ENCODE measurements at places on chromosomes 2 and 18.

GRCh38 chr2:228590681-228591080 is 409.2 kb upstream of the SPHKAP start:
- DNase-seq = peak; percentile 82

DNA sequence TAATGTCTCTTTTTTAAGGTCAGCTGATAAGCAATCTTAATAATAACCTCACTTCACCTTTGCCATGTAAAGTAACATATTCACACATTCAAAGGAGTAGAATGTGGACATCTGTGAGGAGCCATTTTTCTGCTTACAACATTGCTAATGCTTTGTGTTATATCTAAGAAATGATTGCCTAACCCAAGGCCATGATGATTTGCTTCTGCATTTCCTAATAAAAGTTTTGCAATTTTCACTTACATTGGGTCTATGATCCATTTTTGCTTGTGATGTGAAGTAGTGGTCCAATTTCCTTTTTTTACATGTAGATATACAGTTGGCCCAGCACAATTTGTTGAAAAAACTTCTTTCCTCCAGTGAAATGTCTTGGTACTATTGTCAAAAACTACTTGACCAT is 22.0 kb downstream of the RELCH start:
- DNase-seq = no peak

DNA sequence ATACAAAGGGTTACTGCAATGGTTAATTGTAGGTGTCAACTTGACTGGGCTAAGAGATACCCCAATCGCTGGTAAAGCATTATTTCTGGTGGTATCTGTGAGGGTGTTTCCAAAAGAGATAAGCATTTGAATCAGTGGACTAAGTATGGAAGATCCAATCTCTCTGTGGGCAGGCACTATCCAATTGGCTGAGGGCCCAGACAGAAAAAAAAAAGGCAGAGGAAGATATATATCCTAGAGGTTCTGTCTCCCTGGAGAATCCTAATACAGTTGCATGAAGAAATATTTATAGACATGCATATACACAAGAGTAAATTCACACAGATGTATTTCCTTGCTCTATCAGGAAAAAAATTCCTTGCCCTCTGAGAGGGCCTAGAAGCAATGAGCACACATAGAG is 43.9 kb downstream of the TBC1D8 start:
- DNase-seq = no peak

- no peak for DNase-seq
Observed at GRCh38 chr18:32298171-32298667, 108.4 kb downstream of the MEP1B start.

DNA sequence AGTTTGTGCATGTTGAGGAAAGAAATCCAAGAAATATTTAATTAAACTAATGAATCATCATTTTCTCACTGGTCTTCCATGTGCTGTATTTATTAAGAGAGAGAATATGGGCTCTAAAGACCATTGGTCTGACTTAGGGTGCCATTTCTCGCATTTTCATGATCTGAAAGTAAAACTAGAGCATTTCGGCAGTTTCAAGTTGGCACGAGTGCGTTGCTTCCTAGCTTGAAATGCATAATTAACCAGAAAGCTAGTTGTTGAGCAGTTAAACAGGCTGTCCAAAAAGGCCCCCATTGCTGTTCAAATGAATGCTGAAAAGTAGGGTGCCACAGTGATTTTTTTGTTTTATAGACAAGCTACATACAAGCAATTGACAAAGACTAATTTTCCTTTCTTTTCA is 47.4 kb downstream of the SLC8A1 start:
- no peak for DNase-seq

DNA sequence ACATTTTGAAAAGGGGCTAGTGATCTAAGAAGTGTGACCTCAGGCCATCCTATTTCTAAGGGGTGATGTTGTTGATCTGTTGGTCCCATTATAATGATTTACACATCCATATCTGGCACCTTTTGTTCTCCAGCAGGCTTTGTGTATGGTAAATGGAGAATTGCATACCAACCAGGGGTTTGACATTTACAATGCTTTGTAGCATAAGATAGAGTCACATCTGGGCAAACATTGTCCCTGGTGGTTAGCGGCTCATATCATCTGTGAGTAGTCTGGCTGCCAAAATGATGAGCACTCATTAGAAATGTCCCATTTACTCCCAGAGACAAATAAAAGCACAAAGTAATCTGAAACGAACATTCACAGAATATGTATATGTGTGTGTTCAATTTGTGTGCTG is 1775.5 kb upstream of the CELF4 start:
- no peak for DNase-seq

- DNase-seq = no peak
Observed at GRCh38 chr2:104708967-104709366, 144.9 kb upstream of the POU3F3 start.

GRCh38 chr2:218482651-218483050 is 63.7 kb downstream of the VIL1 start:
- DNase-seq = peak; percentile 77

- DNase-seq = no peak
Observed at GRCh38 chr18:48462510-48462909, 53.3 kb upstream of the ZBTB7C start.

GRCh38 chr2:159090514-159091201 is 122.2 kb downstream of the TANC1 start:
- no peak for DNase-seq

GRCh38 chr2:141767051-141767450 is 363.8 kb downstream of the LRP1B start:
- no peak for DNase-seq

DNA sequence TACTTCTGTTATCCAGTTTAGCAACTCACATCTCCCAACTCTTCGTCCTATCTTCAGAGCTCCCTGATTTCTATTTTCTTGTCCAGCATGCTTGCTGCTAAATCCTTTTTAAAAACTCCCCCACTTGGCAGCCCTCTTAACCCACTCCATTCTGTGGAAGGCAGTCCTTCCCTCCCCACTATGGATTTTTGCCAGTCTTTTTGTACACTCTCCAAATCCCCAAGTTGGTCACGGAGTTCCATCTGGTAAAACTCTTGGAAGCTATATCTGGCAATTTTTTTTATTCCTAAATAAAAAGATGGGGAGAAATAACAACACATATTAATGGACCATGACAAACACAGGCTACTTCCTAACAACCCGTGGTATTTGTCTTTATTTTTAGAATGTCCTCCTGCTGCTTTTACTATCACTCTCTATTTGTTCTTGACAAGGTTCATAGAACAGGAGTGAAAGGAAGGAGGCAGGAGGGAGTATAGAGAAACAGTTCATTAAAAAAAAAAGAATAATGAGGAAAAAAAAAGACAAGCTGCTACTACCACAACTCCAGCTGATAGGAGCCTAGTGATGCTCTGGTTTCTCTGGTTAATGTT is 120.0 kb upstream of the THSD7B start:
- no peak for DNase-seq

DNA sequence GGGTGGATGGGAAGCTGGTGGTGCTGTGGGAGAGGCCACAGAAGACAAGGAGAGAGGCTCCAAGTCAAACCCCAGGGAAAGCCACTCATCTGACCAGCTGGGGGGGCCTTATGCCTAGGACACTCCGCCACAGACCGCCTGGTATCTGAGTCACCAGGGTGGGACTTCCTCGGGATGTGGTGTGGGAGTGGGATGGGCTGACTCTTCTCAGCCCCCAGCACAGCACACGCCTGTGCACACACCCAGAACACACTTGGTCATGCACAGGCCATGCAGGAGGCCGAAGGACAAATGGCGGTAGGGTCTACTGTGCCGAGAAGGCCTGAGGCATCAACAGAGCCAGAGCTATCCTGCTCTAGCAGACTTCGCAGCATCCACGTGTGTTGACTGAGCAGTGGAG is 136.4 kb downstream of the INHBB start:
- no peak for DNase-seq

- DNase-seq = peak; percentile 76
Observed at GRCh38 chr2:68434981-68435380, 32.1 kb downstream of the FBXO48 start.

DNA sequence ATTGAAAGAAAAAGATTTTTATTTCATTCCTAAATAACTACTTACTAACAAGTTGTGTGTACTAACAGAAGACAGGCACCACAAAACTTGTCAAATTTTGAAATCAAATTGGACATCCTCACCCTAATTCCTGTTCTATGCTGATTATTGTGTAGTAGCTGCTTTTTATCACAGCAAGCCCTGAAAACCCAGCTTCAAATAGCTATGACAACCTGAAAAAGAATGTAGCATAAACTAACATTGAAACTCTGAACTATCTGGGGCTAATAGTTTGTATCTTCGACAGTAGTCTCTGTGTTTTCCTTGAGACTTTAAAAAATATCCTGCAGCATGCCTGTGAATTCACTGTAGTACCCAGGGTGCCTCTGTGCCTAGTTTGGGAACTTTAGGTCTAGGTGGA is 122.6 kb downstream of the WDPCP start:
- DNase-seq = no peak

GRCh38 chr2:224101820-224102630 is 62.9 kb upstream of the SERPINE2 start:
- DNase-seq = peak; percentile 48

DNA sequence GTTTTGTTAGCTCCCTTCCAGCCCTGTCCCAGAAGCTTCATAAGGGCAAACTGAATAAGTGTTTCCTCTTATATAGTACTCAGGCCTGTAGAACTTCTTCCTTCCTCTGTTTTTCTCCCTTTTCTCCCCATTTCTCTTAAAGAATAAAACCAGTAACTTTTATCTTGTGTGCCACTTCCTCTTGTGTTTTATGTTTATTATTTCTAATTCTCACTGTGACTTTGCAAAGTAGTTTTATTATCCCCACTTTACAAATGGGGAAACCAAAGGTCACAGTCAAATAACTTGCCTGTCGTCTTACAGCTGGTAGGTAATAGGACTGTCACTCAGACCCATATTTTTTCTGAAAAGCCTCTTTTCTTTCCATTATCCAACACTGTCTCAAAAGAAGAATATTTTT is 42.4 kb downstream of the RBBP8 start:
- no peak for DNase-seq

GRCh38 chr2:181126311-181126868 is 146.0 kb downstream of the UBE2E3 start:
- DNase-seq = no peak

DNA sequence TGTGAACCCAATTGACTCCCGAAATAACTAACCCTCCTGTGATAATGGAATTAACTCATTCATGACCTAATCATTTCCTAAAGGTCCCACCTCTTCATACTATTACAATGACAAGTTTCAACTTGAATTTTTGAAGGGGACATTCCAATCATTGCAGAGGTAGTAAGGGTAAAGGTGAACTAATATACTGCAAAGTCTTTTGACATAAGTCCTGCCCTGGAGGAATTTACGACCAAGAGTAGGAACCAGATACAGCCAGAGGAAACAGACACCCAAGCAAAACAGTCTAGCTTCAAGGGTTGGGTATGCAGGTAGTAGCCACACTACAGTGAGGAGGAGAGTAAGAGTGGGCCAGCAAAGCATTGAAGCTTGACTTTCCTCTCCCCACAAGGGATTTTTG is 1.2 kb upstream of the SRBD1 start:
- DNase-seq = no peak

GRCh38 chr2:171598713-171599319 is 76.5 kb downstream of the CYBRD1 start:
- DNase-seq = peak; percentile 87

DNA sequence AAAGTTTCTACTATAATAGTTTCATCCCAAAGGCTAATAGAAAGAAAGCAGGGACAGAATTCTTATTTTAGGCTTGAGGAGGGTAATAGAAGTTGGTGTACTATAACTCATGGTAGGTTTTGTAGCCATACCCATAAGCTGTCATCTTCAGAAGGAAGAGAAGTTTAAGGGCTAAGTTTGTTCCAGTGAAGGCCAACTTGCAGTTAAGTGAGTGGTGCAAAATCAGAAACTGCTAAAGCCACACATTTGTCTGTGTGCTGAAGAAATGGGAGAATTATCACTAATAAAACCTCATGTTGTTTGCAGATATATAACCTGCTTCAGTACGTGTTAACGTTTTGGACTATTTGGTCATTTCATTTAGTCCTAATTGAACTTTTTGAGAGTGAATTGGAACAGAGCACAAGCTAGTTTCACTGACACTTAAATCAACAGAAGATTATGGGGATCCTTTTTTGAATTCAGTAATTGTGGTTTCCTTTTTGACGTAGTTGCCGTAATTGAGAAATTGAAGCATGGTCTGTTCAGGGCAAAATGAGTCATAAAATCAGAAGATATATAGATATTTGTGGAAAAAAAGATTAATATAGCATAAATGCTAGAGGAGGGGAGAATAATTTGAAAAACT is 69.1 kb downstream of the PHLPP1 start:
- DNase-seq = no peak

- no peak for DNase-seq
Observed at GRCh38 chr18:12014086-12014485, 32.8 kb downstream of the IMPA2 start.

All from Karpas-422 (cell line).